ENCODE measurements at places on chromosomes 5 and 9.
A peak's percentile ranks its signal among the peaks of the same experiment; 100 is the strongest.

DNA sequence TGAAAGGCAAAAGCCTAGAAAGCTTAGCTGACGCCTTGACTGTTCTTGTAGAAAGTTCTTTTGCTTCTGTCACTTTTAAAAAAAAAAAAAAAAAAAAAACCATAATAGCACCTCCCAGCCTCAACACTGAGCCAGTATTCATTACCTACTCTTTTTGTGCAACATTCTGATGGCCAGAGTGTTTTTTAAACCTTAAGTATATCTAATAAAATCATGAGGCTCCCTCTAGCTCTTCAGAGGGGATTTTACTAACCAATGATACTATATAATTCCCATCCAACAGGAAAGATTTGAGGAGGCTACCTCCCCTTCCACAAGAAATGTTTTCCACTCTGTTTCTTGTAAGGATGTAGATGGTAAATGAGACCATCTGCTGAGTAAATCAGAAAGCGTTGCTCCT, 3.9 kb downstream of the BNC2 start:
- no peak for DNase-seq

DNA sequence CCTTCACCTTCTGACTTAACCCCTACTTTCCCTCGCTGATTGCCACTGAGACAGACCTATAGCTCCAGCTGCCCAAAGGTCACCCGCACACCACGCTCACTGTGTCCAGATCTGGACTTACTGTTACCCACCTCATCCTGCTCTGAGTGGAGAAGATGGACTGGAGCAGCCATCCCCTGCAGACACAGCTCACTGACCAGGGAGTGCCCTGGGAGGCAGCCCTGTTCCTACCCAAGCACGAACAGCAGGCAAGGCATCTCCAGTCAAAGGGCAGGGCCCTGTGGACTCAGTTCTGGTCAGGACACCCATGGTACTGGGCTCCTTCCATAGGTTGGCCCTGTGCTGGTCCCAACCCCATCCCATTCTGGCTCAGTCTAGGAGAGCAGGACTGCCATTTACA, 9.5 kb upstream of the BARX1 start:
- DNase-seq: no peak

GRCh38 chr5:111095982-111096381, 3.8 kb downstream of the WDR36 start:
- no peak for DNase-seq

- DNase-seq: no peak
These were observed 141.1 kb downstream of the ENC1 start for GRCh38 chr5:74499256-74500050.

DNA sequence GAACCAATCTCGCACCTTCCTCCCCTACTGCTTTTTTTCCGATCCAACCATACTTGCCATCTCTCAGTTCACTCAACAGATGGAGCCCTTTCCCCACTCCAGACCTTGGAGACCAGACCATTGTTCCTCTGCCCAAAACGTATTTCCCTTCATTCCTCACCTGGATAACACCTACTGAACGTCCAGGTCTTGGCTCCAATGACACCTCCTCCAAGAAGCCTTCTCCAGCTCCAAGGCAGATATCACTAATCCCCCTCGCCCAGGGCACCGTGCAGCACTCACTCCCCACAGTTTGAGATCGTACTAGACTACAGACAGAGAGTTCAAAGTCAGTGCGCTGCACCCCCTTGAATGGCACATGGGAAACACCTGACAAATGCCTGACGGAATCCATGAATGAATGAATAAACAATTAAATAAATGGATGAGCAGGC, 47.1 kb upstream of the AKNA start:
- no peak for DNase-seq

GRCh38 chr9:127955294-127956015, 17.8 kb upstream of the DPM2 start:
- peak; percentile 96 for DNase-seq

- DNase-seq: no peak
These were observed 157.8 kb upstream of the PTGER4 start for GRCh38 chr5:40521925-40522324.

DNA sequence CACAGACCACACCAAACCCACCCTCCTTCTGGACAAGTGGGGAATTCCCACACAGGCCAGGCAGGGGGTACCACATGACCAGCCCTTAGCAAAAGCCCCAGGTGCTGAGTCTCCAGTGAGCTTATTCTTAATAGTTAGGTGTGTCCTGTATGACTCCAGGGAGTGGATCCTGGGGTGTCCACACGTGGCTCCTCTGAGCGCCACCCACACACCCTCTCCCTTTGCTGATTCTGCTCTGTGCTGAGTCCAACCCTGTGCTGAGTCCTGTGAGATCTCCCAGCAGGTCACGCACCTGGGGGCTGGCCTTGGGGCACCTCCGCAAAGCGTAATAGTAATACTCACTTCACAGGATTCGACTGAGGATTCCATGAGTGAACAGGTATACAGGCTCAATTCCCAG, 12.7 kb downstream of the LRRC14B start:
- no peak for DNase-seq

DNA sequence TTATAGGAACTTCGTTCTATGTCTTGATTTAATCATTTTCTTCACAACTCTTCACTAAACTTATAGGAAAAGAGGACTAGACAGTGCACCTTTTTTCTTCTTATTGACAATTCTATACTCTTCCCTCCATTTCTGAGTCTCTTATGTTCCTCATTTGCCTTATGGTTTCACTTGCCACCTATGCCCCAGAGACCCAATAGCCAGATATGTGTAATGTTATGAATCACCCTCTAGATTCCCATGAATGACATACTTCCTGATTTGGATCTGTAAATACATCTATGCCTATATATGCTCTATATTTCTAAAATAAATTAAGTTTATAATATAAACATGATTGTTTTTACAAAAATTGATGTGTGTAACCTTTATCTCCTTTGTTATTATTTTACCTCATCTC, 514.1 kb upstream of the MEF2C start:
- no peak for DNase-seq

GRCh38 chr5:128085413-128085812, 1.8 kb downstream of the SLC12A2 start:
- no peak for DNase-seq

GRCh38 chr9:93677641-93678136, 101.3 kb downstream of the PHF2 start:
- no peak for DNase-seq

DNA sequence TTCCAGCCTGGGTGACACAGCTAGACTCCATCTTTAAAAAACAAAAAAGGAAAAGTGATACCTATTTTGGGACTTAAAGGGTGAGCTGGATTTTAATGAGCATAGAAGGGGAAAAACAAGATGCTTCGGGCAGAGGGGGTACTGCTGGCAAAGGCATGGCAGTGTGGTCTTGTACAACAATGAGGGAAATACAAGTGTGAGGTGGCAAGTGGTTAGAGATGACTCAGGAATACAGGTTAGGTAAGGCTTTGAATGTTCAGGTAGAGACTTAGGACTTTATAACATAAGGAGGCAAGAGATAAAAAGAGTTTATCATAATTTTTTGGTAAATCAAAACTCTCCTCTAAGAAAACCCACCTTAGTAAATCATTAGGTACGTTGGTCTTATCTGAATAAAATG, 132.9 kb downstream of the FBN2 start:
- DNase-seq: no peak

GRCh38 chr5:121257621-121258020, 594.1 kb upstream of the FTMT start:
- DNase-seq: no peak

DNA sequence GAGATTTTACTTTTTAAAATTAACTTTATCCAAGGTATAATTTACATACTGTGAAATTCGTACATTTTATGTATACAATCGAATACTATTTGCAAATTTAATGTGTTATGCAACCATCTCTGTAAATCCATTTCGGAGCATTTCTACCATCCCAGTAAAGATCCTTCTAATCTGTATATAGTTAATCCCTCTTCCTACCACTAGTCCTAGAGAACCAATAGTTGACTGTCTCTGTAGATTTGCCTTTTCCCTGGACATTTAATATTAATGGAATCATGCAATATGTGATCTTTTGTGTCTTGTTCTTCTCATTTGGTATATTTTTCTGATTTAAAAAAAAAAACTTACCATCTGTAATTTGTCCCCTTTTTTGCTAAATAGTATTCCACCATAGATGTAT, 74.8 kb downstream of the RAB24 start:
- no peak for DNase-seq

GRCh38 chr5:139652788-139653241, 4.7 kb downstream of the CXXC5 start:
- DNase-seq: no peak
